ENCODE measurements at places on chromosomes 13 and 19. TPM values are rescaled to one million over a fixed set of nuclear protein-coding genes. Genes with fewer than 3 reads are reported as not detected.

DNA sequence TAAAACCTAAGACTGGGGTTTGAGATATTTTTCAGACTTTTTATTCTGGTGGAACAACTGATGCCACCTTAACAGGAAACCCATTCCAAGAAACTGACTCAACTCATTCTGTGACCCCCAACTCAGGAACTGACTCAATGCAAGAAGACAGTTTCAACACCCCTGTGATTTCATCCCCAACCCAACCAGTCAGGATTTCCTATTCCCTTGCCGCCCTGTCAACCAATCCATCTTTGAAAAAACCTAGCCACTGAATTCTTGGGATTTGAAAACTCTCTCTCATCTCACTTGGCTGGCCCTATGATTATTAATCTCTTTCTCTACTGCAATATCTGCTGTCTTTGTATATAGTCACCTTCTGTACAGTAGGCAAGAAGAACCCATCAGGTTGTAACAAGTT is 1211.9 kb upstream of the ATXN8OS start:
- no peaks in the 10 kb centered on the region for H3K36me3 ChIP-seq
- no peaks in the 10 kb centered on the region for H3K4me1 ChIP-seq
- H3K27ac ChIP-seq, result no peak overlapping the region
- H3K27me3 ChIP-seq, result no peaks in the 10 kb centered on the region
- no peak for DNase-seq

- DNase-seq, result no peak
- H3K27ac ChIP-seq, result peak overlapping the region; percentile 51
- no peaks in the 10 kb centered on the region for H3K36me3 ChIP-seq
- no peaks in the 10 kb centered on the region for H3K27me3 ChIP-seq
Observed at GRCh38 chr19:3506384-3507340, 551 bp downstream of the FZR1 start.

Gene MCF2L
- 61.9 TPM for total RNA-seq

Gene GJB2
- 5.0 TPM for total RNA-seq

DNA sequence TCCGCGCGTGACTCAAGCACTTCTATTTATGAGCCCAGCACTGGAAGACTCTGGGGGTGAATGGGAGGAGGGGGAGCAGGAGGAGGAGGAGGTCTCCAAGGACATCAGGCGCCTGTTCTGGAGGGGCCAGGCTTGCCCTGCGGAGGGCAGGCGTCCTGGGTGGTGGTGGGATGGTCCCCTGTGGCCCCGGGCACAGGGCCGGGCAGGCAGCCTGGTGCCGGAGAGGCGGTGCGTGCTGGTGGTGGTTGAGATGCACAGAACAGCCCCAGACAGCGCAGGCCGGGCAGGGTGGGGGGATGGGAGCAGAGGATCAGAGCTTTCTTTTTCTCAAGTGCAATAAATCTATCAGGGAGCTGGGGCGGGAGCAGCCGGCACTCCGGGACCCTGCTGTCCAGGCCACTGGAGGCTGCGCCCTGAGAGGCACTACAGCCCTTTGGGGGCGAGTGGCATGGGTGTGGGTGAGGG is 14.0 kb downstream of the NKPD1 start:
- H3K36me3 ChIP-seq, result no peaks in the 10 kb centered on the region
- no peak overlapping the region for H3K4me3 ChIP-seq
- no peak overlapping the region for H3K27ac ChIP-seq
- H3K4me1 ChIP-seq, result no peaks in the 10 kb centered on the region
- no peaks in the 10 kb centered on the region for H3K27me3 ChIP-seq

GRCh38 chr19:49556412-49557398 is 23.7 kb downstream of the NOSIP start:
- no peak for DNase-seq
- no peak overlapping the region for H3K27ac ChIP-seq
- H3K4me1 ChIP-seq, result no peaks in the 10 kb centered on the region
- peaks cover 2% of the 10 kb centered on the region for H3K36me3 ChIP-seq
- no peak overlapping the region for H3K4me3 ChIP-seq

GRCh38 chr19:19531951-19532805 is 3.5 kb downstream of the YJEFN3 start:
- H3K4me1 ChIP-seq, result no peaks in the 10 kb centered on the region
- H3K27ac ChIP-seq, result no peak overlapping the region
- H3K36me3 ChIP-seq, result peaks cover 3% of the 10 kb centered on the region
- DNase-seq, result peak; percentile 92

- no peaks in the 10 kb centered on the region for H3K4me1 ChIP-seq
- DNase-seq, result no peak
- H3K27me3 ChIP-seq, result no peaks in the 10 kb centered on the region
- H3K4me3 ChIP-seq, result no peak overlapping the region
Observed at GRCh38 chr13:37656247-37656940, 57.8 kb upstream of the POSTN start.

DNA sequence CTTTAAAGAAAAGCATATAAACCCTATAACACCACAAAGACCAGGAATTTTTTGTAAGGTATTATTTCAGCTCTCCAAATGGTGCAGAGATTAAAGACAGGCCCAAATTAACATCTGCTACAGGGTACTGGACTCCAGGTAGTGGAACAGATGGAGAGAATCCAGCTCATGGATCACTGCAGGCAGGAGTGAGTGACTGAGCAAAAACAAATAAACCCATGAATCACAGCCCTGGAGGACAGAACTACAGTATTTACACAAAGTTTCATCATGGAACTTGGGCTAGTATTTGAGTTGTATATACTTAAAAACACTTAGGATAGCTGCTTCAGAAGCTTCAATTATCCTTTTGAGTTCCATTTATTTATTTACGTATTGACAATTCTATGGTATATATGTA is 132.8 kb upstream of the SPRY2 start:
- no peak overlapping the region for H3K4me3 ChIP-seq
- H3K36me3 ChIP-seq, result no peaks in the 10 kb centered on the region
- H3K27ac ChIP-seq, result no peak overlapping the region
- DNase-seq, result no peak

- H3K4me1 ChIP-seq, result no peaks in the 10 kb centered on the region
- H3K36me3 ChIP-seq, result no peaks in the 10 kb centered on the region
- no peak overlapping the region for H3K27ac ChIP-seq
Observed at GRCh38 chr13:39106216-39107005, 68.2 kb downstream of the NHLRC3 start.

DNA sequence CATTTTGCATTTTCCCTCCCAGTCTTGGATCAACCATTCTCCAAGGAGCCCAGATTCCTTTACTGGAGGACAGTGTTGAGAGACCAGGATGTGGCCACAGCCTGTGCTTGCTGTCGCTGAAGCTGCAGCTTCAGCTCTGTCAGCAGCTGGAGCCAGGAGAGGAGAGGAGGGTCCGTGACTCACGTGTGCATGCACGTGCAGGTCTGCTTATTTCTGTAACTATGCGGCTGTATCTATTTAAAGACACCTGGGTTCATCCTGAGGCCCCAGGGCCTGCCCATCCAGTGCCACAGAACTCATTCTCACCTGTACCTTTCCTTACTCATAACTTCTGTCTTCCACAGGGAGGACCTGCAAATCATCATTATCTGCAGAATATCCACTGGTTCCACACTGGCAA is 8.2 kb upstream of the LAMP1 start:
- no peaks in the 10 kb centered on the region for H3K4me1 ChIP-seq
- H3K27me3 ChIP-seq, result no peaks in the 10 kb centered on the region
- no peaks in the 10 kb centered on the region for H3K36me3 ChIP-seq
- no peak for DNase-seq

DNA sequence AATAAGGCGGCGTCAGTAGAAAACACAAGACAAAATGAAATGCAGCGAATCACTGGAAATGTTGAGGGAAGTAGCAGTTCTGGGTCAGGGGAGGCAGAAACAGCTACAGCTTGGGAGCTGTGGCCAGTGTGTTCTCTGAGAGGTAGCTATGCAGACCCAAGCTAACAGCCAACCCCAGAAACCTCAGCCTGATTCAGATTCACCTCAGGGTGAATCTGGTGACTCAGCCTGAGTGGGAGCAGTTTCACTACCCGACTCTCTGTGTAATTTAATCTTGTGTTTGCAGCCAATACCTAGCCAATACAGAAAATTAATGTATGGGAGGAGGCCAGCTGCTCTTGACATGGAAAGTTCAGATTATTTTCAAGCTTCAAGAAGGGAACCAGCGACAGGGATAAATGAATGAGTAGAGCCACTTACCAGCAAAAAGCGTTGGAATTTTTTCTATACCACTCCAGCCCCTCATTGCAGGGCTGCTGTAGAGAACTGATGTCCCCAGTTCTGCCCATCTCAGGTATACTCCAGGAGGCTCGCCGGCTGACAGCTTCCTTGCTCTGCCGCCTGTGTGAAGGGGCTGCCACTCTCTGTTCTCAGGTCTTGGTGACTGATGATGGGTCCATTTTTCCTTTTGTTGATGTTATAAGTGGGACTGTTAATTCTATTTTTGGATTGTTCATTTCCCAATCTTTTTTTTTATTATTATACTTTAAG is 8.9 kb downstream of the IGFL3 start:
- H3K27ac ChIP-seq, result no peak overlapping the region
- H3K4me1 ChIP-seq, result no peaks in the 10 kb centered on the region
- no peaks in the 10 kb centered on the region for H3K27me3 ChIP-seq
- DNase-seq, result no peak
- H3K4me3 ChIP-seq, result no peak overlapping the region

DNA sequence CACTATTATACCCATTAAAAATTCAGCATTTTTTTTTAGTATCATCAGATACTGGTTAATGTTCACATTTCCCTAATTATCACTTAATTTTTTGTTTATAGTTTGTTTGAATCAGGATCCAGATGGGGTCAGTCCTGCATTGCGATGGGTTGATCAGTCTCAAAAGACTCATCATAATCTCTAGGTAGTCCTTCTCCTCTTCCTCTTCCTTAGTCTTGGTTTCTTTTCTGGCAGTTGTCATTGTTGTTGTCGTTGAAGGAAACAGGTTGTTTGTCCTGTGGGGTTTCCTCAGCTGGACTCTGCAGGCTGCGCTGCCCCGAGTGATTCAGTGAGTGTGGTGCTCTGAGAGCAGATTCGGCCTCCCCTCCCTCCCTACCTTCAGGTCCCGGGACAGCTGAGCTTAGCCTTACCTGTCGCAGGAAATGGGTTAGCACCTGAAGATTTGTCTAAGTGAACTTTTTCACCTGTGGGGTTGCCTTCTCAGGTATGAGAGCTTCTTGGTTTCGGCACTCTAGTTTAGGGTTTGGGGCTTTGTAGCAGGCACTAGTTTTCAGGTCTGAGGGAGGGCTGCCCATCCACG is 34.1 kb downstream of the NFIX start:
- no peak overlapping the region for H3K27ac ChIP-seq
- no peak for DNase-seq
- no peaks in the 10 kb centered on the region for H3K36me3 ChIP-seq

DNA sequence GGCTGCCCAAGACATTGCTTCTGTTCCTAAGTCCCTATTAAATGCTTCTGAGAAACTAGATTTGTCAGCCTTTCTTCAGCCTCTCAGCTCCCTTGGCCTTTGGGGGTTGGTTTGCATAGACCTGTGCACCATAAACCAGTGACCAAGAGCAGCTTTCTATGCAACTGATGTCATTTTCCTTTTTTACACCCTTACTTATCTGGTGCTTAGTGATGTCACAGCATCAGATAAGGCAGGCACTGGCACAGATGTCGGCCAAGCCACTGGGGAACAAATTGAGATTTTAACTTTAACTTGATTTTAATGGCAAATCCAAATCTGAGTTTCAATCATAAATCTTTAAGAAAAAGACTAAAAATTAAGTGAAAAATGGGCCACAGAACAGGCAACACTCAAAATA is 59.8 kb downstream of the RUBCNL start:
- H3K36me3 ChIP-seq, result no peaks in the 10 kb centered on the region
- DNase-seq, result no peak
- no peak overlapping the region for H3K27ac ChIP-seq

GRCh38 chr19:18428787-18429674 is 8.9 kb downstream of the ISYNA1 start:
- H3K36me3 ChIP-seq, result no peaks in the 10 kb centered on the region
- no peak overlapping the region for H3K4me3 ChIP-seq
- peak; percentile 95 for DNase-seq
- H3K27ac ChIP-seq, result peak overlapping the region; percentile 57
- no peaks in the 10 kb centered on the region for H3K4me1 ChIP-seq

DNA sequence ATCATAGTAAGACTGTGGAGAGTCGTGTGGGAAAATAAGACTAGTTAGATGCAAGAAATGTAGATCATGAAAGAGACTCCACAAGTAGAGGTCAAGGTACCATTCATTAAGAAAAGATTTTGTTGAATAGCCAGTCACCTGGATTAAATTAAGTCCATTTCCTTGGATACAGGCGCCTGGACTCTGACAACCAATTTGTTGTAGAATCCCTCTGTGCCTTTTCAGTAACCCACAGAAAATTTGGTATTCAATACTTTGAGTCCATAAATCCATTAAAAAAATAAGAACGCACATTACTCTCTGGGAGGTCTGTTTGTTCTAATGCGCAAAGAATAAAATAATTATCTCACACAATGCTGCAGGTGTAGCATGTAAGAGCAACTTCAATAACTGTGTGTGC is 469.4 kb downstream of the KLF12 start:
- H3K4me3 ChIP-seq, result no peak overlapping the region
- H3K36me3 ChIP-seq, result no peaks in the 10 kb centered on the region
- no peak overlapping the region for H3K27ac ChIP-seq
- no peak for DNase-seq
- no peaks in the 10 kb centered on the region for H3K4me1 ChIP-seq

Gene PODNL1
- total RNA-seq, result 3.0 TPM

DNA sequence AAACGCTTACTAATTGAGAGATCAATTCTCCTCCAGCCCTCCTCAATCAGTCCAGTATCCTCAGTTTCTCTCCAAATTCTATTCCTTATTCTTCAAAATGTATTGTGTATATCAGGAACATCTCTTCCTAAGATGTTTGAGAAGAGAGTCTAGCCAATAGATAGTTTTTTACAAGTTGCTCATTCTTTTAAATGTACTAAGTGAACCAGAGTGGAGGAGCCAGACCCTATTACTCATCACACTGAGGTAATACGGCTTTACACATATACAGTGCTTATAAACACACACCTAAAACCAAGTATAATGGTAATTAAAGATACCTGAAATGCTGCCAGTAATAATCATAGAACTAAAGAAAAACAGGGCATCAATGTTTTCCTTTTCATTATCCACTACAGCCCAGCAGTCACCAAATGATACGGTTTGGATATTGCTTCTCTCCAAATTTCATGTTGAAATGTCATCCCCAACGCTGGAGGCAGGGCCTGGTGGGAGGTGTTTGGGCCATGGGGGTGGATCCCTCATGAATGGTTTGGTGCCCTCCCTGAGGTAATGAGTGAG is 45.2 kb upstream of the HMGB1 start:
- no peaks in the 10 kb centered on the region for H3K4me1 ChIP-seq
- no peak overlapping the region for H3K27ac ChIP-seq
- no peaks in the 10 kb centered on the region for H3K36me3 ChIP-seq
- no peak for DNase-seq
- H3K4me3 ChIP-seq, result no peak overlapping the region
- no peaks in the 10 kb centered on the region for H3K27me3 ChIP-seq

GRCh38 chr19:485077-485476 is 11.2 kb upstream of the MADCAM1 start:
- no peak overlapping the region for H3K4me3 ChIP-seq
- H3K4me1 ChIP-seq, result peaks cover 6% of the 10 kb centered on the region
- H3K36me3 ChIP-seq, result no peaks in the 10 kb centered on the region
- H3K27ac ChIP-seq, result no peak overlapping the region

Gene TEX101
- total RNA-seq, result not detected

GRCh38 chr13:113731192-113732175 is 27.5 kb upstream of the TMEM255B start:
- DNase-seq, result no peak
- no peak overlapping the region for H3K27ac ChIP-seq
- H3K27me3 ChIP-seq, result peaks cover 7% of the 10 kb centered on the region

GRCh38 chr13:106917673-106918556 is 350.0 kb upstream of the ARGLU1 start:
- H3K27me3 ChIP-seq, result no peaks in the 10 kb centered on the region
- no peaks in the 10 kb centered on the region for H3K4me1 ChIP-seq
- peak; percentile 90 for DNase-seq
- peak overlapping the region; percentile 84 for H3K27ac ChIP-seq
- no peaks in the 10 kb centered on the region for H3K36me3 ChIP-seq

All from kidney (tissue), 22 donors.